ENCODE measurements at places on chromosomes 12 and 14. TPM values are rescaled to one million over a fixed set of nuclear protein-coding genes. Genes with fewer than 3 reads are reported as not detected.

Gene TAS2R50
- total RNA-seq: 3.9 TPM

Gene TMEM120B
- total RNA-seq: 8.6 TPM

Gene INSM2
- not detected for total RNA-seq

Gene PXN
- total RNA-seq: 138 TPM

Gene KIF21A
- total RNA-seq: 27.2 TPM

Gene CRIP1
- total RNA-seq: 34.7 TPM

Gene SLC25A47
- 0.54 TPM for total RNA-seq

Gene POTEM
- total RNA-seq: not detected

Gene TMCC3
- total RNA-seq: 15.7 TPM

Gene COX8C
- not detected for total RNA-seq

Gene CD4
- total RNA-seq: 2.1 TPM

Gene PLEK2
- 36.6 TPM for total RNA-seq

Gene FIGNL2
- total RNA-seq: not detected

Gene LRP1-AS
- total RNA-seq: not detected

Gene C12orf60
- not detected for total RNA-seq

Gene SLCO1B1
- not detected for total RNA-seq

Gene RNASE7
- not detected for total RNA-seq

Gene FGF6
- not detected for total RNA-seq

Gene VTI1B
- total RNA-seq: 63.8 TPM

Gene RD3L
- total RNA-seq: not detected

Gene IGF1
- total RNA-seq: 21.5 TPM

Gene EMP1
- total RNA-seq: 77.1 TPM

Gene KRT82
- total RNA-seq: not detected

Gene WIF1
- total RNA-seq: not detected

Gene LRRK2
- 3.7 TPM for total RNA-seq

Gene NUAK1
- 7.7 TPM for total RNA-seq

Gene CISTR
- not detected for total RNA-seq

Gene PPP4R3A
- total RNA-seq: 194 TPM

Gene KRT79
- not detected for total RNA-seq

Gene SYNDIG1L
- total RNA-seq: not detected

Gene STAB2
- total RNA-seq: 0.83 TPM

Gene CCDC38
- total RNA-seq: not detected

Gene CHGA
- total RNA-seq: 301 TPM

Gene PCED1B
- total RNA-seq: 1.9 TPM

Gene ANKS1B
- 6.2 TPM for total RNA-seq

Gene CLEC4C
- not detected for total RNA-seq

Gene SAV1
- total RNA-seq: 23.9 TPM

Gene GPR84
- not detected for total RNA-seq

Gene TMPRSS12
- total RNA-seq: not detected

Gene AVPR1A
- 0.18 TPM for total RNA-seq

Gene HCAR2
- not detected for total RNA-seq

Gene RTL1
- total RNA-seq: not detected

Gene CCDC175
- total RNA-seq: not detected

Gene RNASE4
- 5.8 TPM for total RNA-seq

Gene ADAMTS20
- not detected for total RNA-seq

Gene DEGS2
- total RNA-seq: 96.5 TPM

Gene CLEC7A
- total RNA-seq: 2.8 TPM

Gene MYL2
- not detected for total RNA-seq

Gene DLK1
- not detected for total RNA-seq

Gene CMTM5
- not detected for total RNA-seq

Gene E2F7
- total RNA-seq: 4.5 TPM

Gene KRT8
- total RNA-seq: 2,048 TPM

Gene MSI1
- total RNA-seq: 5.5 TPM

Gene RASSF3
- 60.2 TPM for total RNA-seq
